ENCODE measurements at places on chromosomes 13 and 19. TPM values are rescaled to one million over a fixed set of nuclear protein-coding genes. Genes with fewer than 3 reads are reported as not detected.

The FGF9 gene
- 3.2 TPM for total RNA-seq

The CLEC17A gene
- not detected for total RNA-seq

The RGL3 gene
- 8.4 TPM for total RNA-seq

The ZNF433 gene
- total RNA-seq: 5.5 TPM

The FLT3LG gene
- 1.1 TPM for total RNA-seq

DNA sequence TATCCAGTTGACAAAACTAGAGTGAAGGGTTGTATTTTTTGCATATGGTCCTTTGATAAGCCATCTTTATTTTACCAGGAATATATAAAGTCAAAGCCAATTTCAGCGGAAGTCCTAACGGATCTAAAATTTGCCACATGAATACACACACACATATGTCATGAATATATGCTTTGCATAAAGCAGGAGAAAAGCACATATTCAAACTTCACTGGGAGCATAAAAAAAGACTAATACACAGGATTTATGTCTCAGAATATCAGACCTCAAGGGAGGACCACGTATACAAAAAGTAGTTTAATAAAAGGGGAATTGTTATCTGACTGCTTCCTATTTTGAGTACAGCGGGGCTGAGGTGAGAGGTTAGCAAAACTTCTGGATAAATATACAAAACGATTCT, 308.7 kb downstream of the PCDH9 start:
- H3K27ac ChIP-seq: no peak overlapping the region
- no peak for DNase-seq
- H3K36me3 ChIP-seq: no peaks in the 10 kb centered on the region
- no peaks in the 10 kb centered on the region for H3K27me3 ChIP-seq

- H3K36me3 ChIP-seq: no peaks in the 10 kb centered on the region
- H3K4me3 ChIP-seq: no peak overlapping the region
These were observed 62.3 kb downstream of the EFNB2 start for GRCh38 chr13:106473154-106473553.

GRCh38 chr13:101511766-101512165, 59.3 kb downstream of the ITGBL1 start:
- H3K27me3 ChIP-seq: no peaks in the 10 kb centered on the region
- no peak overlapping the region for H3K27ac ChIP-seq
- no peak overlapping the region for H3K4me3 ChIP-seq
- no peak for DNase-seq

DNA sequence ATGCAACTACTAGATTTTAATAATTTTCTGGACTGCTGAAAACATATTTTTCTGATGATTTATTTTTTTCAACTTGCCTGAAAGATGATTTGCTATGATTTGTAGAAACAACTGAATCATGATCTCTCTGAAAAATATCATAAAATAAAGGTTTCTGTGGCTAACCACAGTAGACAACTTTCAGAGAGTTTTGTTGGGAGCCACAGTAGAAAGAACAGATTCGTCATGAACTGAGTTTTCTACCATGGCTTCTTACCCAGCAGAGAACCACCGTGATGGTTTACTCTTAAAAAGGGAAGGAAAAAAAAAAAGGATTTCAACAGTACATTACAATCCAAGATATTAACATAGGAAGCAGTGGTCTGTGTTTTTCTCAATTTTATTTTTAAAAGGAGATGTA, 18.0 kb downstream of the ZAR1L start:
- H3K27me3 ChIP-seq: no peaks in the 10 kb centered on the region
- H3K4me1 ChIP-seq: no peaks in the 10 kb centered on the region
- H3K27ac ChIP-seq: no peak overlapping the region

GRCh38 chr19:38679839-38680238, 32.4 kb downstream of the ACTN4 start:
- H3K4me1 ChIP-seq: no peaks in the 10 kb centered on the region
- no peaks in the 10 kb centered on the region for H3K27me3 ChIP-seq
- H3K27ac ChIP-seq: peak overlapping the region; percentile 83
- DNase-seq: no peak

GRCh38 chr19:47469719-47470118, 2.0 kb downstream of the SLC8A2 start:
- no peaks in the 10 kb centered on the region for H3K27me3 ChIP-seq
- H3K27ac ChIP-seq: no peak overlapping the region
- H3K4me3 ChIP-seq: no peak overlapping the region
- no peaks in the 10 kb centered on the region for H3K4me1 ChIP-seq
- no peaks in the 10 kb centered on the region for H3K36me3 ChIP-seq
- DNase-seq: no peak

GRCh38 chr13:38498271-38498670, 148.6 kb downstream of the UFM1 start:
- no peaks in the 10 kb centered on the region for H3K27me3 ChIP-seq
- DNase-seq: no peak
- no peaks in the 10 kb centered on the region for H3K36me3 ChIP-seq
- no peak overlapping the region for H3K27ac ChIP-seq

- no peak for DNase-seq
- no peaks in the 10 kb centered on the region for H3K36me3 ChIP-seq
- H3K4me3 ChIP-seq: no peak overlapping the region
These were observed 23.9 kb downstream of the POP4 start for GRCh38 chr19:29629836-29630534.

DNA sequence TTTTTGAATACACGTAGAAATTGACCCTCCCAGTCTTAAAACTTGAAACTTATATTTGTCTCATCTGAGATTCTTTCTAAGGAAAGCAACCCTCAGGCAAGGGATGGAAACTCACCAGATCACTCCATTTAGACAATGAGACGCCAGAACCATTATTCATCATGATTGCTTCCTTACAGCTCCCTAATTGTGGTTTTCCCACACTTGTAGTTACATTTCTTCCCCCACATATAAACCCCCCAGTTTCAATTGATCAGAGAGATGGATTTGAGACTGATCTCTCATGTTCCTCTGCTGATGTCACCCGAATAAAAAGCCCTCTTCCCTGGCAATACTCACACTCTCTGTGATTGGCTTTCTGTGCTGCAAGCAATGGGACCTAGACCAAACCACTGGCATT, 197.9 kb upstream of the STARD13 start:
- no peak overlapping the region for H3K4me3 ChIP-seq
- H3K36me3 ChIP-seq: no peaks in the 10 kb centered on the region
- H3K4me1 ChIP-seq: no peaks in the 10 kb centered on the region
- DNase-seq: no peak
- no peak overlapping the region for H3K27ac ChIP-seq
- no peaks in the 10 kb centered on the region for H3K27me3 ChIP-seq
